ENCODE measurements at places on chromosomes 1 and 21.

- no peak for DNase-seq
Observed at GRCh38 chr1:88985032-88985431, 7.4 kb downstream of the KYAT3 start.

DNA sequence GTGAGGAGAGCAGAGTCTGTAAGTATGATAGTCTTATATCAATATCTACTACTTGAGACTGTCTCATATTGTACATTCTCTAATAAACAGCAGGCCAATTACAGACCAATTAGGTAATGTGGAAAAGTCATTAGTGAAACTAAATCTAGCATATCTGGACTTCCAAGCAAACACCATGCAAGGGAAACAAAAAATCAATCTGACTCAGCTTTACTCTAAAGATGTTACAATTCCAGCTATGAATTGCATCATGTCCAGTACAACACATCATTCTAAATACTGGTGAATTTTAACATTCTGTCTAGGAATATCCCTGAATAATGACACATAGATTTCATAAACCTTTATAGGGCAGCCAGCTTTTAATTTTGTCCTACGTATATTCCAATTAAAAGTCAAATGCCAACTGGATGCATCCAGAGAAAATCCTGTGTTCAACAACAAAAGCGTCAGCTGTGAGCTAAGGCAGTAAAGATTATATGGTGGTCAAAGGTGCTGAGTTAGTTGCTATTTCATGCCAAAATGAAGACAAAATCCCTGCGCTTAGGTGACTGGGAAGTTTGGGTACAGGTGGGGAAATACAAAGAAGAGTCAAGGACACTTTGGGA is 159.3 kb downstream of the TTLL7 start:
- DNase-seq, result no peak

DNA sequence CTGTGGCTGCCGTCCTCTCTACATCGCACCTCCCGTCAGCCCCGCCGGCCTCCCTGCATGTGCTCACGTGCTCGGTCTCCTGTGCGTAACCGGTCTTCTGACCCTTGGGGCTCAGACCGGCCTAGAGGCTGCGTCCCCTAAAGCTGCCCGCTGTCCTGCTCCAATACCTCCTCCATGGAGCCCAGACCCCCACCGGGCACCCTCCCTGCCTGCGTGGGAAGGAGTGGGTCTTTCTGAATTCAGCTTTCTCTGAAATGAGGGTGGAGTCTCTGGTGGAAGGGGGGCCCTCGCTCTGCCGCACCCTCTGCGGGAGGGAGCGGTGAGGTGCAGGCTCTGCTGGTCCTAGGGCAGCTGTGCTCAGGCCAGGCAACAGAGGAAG is 18.7 kb upstream of the POFUT2 start:
- no peak for DNase-seq

GRCh38 chr1:13710086-13710485 is 10.1 kb downstream of the PRDM2 start:
- no peak for DNase-seq

GRCh38 chr1:9340864-9341263 is 48.2 kb downstream of the SPSB1 start:
- no peak for DNase-seq

GRCh38 chr1:61254634-61255357 is 172.4 kb downstream of the NFIA start:
- no peak for DNase-seq

GRCh38 chr1:53176452-53177208 is 20.0 kb upstream of the CPT2 start:
- no peak for DNase-seq

DNA sequence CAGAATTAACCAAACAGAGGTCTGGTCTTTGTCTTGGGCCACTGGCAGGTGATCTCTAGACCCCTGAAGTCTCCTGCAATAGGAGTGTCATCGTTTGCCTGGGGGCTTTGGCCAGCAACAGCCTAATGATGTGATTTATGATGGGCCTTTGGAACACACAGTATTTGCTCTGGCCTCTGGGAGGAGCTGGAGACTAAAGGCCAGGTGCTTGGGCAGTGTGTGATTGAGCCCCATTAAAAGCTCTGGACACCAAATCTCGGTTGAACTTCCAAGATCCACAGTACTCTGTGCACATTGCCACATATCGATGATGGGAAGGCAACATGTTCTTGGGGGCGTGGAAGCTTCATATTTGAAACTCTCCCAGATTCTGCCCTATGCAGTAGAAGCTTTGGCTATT is 32.0 kb upstream of the TLR5 start:
- no peak for DNase-seq

- no peak for DNase-seq
Observed at GRCh38 chr1:223837206-223837605, 8.5 kb downstream of the TP53BP2 start.

- no peak for DNase-seq
Observed at GRCh38 chr1:11664336-11665065, 501 bp downstream of the FBXO6 start.

GRCh38 chr1:197435224-197435623 is 167.2 kb downstream of the CRB1 start:
- peak; percentile 30 for DNase-seq

- DNase-seq, result no peak
Observed at GRCh38 chr21:39051588-39051949, 131.7 kb downstream of the PSMG1 start.

DNA sequence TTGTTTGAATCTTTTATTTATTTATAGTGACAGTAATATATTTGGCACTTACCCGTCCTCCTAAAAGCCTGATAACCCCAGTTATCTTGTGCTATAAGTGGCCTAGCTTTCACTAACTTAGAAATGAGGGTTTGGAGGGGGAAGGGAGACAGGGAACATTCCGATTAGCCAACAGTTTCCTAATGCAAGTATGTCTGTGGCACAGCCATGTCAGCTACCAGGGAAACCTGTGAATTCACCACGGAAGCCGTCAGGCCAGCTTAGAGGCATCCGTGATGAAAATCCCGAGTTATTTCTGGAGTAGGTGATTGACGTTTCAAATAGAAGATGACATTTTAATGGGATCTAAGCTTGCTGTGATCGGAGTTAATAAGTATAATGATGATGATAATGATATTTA is 39.4 kb upstream of the BCL10 start:
- DNase-seq, result no peak

GRCh38 chr1:98739762-98740161 is 78.2 kb downstream of the SNX7 start:
- DNase-seq, result no peak

DNA sequence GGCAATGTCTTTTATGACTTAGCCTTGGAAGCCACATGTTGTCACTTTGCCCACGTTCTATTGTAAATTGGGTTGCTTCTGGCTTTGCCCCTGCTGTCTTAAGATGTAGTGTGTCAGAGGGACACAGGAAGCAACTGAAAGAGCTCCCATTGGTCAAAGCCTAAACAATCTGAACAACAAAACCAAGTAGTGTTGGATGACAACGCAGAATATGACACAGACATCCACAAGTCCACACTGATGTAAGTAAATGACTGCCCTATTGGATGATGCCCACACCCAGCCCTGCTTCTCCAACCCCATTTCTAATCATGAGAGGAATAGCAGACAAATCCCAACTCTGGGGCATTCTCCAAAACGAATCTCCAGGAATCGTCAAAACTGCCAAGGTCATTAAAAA is 50.7 kb downstream of the ELF3 start:
- DNase-seq, result no peak

DNA sequence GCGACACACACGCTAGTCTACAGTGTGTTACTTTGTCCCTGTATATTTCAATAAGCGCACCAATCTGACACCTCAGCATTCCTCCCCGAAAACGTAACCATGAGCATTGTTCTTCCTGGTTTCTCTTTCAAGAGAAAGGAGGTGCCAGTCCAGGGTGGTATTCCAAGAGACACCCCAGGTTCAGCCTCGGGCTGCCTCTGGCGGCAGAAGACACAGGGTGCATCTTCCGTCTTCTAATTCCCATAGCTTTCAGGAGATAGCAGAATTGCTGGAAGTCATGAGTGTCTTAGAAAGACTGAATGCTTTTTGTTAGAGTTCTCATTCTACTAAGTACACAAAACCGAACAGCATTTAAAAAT is 15.9 kb upstream of the RGS8 start:
- DNase-seq, result no peak
